ENCODE measurements at places on chromosomes 2 and 18.
A peak's percentile ranks its signal among the peaks of the same experiment; 100 is the strongest.

GRCh38 chr2:146366276-146366675 lies 1478.6 kb upstream of the ACVR2A start:
- no peak for DNase-seq

- no peak for DNase-seq
Observed at GRCh38 chr2:42036413-42036812, 11.4 kb upstream of the PKDCC start.

DNA sequence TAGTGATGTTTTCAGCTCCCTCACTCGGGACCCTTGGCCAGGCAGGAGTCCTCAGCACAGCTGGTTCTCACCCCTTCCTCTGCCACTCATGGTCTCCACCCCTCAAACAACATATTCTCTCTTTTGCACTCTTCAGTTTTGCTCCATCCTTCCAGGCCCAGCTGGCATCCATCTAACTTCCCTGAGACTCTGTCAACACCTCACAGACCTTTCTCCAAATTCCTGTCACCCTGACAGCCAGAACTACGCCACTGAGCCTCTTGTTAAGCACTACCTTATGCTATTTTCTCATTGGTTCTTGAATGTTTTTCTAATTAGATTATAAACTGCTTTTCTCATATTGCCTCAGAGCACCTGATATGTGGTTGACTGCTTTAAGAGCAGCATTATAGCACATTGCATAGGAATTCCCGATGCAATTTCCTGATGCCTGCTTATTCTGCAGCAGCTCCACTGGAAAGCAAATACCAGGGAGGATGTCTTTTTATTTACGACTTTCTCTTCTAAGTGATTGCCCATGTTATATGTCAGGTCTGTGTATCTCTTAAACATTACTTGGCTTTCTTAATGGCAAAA lies 12.4 kb upstream of the INO80C start:
- no peak for DNase-seq

- no peak for DNase-seq
Observed at GRCh38 chr2:233964581-233964980, 47.4 kb downstream of the TRPM8 start.

DNA sequence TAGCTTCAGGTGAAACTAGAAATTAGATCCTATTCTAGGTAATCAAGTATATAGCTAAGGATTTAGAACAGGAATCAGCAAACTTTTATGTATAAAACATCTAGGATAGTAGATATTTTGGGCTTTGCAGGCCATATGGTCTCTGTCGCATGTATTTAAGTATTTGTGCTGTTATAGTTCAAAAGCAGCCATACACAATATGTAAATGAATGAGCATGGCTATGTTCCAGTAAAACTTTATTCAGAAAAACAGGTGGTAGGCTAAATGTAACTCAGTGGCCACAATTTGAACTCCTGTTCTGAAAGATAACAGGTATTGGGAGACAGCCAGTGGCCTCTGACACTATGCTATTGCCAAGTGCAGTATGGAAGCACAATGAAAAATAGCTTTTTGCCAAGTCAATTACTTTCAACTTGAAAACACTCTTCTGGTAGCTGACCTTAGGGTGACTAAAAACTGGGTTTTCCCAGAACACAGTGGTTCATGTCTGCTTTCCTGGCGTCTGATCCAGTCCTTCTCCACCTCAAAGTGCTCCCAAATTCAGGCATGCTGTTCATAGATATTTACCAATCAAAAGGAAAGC lies 304.7 kb upstream of the SYT4 start:
- DNase-seq: no peak

- DNase-seq: no peak
Observed at GRCh38 chr2:150931451-150931850, 330.2 kb downstream of the RBM43 start.

- DNase-seq: no peak
Observed at GRCh38 chr2:120879431-120880295, 144.0 kb downstream of the GLI2 start.

DNA sequence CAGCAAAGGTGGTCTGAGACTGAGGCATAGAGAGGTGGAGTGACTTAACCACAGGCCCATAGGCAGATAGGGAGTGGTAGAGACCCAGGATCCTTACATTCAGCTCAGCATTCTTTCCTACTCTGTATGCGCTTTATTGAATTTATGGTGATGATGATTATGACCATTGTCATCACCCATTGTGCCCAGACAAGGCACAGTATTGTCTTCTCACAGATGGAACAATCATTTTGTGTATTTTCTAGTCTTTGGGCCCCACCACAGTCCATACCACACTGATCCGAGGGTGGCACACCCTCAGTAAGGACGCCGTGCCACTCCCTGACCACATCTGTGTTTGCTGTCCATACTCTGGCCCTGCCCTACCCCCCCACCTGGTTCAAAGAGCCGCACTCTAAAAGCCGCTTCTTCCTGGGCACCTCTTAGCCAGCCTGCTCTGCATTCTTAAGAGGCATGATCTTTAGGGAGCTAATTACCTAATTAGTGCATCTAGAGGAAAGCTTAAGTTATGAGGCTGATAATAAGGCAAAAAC lies 179.6 kb upstream of the SMAD2 start:
- DNase-seq: no peak

- no peak for DNase-seq
Observed at GRCh38 chr2:96522304-96523203, 14.0 kb upstream of the ARID5A start.

DNA sequence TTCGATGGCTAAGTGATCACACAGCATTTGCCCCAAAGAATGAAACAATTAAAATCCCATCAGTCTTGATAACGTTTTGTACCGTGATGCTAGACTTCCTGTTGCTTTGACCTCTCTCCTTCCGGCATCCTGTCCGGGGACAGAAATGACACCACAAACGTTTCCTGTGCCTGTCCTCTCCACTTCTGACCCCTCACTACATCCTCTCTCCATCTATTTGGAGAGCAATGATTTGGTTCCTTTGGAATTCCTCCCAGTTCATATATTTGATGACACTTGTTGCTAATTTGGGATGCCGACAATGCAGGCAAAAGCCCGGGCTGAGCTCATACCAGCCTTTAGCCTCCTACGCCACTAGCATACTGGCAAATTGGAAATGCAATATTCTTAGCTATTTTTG lies 151.2 kb upstream of the CCDC68 start:
- DNase-seq: no peak

- DNase-seq: no peak
Observed at GRCh38 chr2:173053043-173053699, 22.5 kb upstream of the MAP3K20 start.

- DNase-seq: peak; percentile 54
Observed at GRCh38 chr2:68715353-68716041, 19.1 kb upstream of the ARHGAP25 start.

DNA sequence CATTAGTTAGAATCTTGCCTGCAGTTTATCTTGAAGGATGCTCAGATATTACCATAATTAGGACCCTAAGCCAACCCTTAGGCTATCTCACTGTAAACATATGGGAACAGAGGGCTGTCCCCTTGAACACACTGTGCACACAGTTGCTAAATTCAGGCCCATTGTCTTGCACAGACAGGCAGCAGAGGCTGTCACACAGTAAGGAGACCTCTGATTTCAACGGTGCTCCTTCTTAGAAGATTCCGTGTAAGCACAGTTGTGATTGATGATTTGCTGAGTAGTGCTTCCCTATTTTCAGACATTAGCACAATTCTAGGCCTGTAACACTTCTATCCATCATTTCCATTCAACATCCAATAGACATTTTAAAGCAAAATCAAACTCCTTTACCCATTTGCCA lies 108.0 kb downstream of the RNF152 start:
- no peak for DNase-seq

DNA sequence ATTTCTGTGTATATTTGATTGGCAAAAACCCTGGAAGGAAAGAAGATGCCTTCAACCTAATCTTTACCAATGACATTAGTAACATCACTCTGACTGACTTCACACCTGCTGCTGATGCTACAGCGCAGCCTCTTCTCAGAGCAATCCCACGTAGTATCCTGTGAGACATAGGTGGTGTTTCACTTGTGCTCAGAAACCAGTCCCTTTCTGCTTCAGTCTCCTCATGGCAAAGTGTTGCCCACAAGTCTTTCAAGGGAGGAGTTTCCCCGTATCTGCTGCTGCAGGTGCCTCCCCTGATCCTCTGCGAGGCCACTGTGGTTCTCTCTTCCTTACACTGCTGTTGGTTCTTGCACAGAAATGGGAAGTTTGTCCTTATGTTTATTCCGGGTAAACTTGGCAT lies 433.2 kb upstream of the TNP1 start:
- DNase-seq: no peak

GRCh38 chr2:126536605-126537200 lies 119.3 kb upstream of the GYPC start:
- DNase-seq: no peak

DNA sequence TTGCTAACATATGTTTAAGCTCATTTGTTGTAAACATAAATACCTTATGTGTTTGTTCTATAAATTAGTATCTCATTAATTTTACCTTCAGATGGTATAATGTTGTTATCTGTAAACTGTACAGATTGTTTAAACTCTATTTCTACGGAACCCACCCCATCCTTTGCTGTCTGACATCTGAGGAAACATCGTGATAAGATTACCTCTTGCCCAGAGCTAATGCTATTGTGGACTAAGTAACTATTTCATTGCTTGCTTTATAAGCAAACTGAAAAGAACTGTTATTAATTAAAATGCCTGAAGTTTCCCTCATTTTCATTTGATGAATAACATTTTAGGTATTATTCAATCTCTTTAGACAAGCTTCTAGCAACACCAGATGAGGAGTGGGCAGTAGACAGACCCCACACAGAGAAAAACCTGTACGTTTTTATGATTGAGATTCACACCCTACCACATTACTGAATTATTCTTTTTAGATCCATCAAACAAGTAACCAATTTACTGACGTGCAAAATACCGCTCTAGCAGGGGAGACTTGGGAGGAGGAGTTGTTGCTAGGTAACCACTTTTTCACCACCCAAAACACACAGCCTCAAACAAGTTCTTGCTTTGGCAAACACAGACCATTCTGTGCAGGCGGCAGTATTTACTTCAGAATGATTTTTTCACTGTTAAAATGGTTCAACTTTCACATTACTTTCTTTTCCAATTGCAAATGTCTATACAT lies 1.9 kb upstream of the SYT4 start:
- peak; percentile 1 for DNase-seq

- DNase-seq: no peak
Observed at GRCh38 chr2:171347591-171348032, 86.2 kb downstream of the METTL8 start.

DNA sequence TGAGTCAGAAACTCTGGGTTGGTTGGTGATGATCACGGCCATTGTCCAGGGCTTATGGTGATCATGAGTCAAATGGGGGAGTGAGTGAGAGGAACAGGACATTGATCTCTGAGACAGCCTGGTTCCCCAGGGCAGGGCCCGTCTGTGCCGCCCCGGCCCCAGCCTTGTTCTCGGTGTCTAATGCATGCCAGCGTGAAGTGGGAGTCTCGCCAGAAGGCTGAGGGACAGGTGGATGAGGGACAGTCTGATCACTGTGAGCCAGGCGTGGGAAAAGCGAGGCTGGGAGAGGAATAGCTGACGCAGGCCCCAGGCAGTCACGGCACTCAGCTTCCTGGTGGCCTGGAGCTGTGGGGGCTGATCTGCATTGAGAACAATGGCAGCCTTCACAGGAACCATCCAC lies 208.3 kb upstream of the HDAC4 start:
- no peak for DNase-seq

DNA sequence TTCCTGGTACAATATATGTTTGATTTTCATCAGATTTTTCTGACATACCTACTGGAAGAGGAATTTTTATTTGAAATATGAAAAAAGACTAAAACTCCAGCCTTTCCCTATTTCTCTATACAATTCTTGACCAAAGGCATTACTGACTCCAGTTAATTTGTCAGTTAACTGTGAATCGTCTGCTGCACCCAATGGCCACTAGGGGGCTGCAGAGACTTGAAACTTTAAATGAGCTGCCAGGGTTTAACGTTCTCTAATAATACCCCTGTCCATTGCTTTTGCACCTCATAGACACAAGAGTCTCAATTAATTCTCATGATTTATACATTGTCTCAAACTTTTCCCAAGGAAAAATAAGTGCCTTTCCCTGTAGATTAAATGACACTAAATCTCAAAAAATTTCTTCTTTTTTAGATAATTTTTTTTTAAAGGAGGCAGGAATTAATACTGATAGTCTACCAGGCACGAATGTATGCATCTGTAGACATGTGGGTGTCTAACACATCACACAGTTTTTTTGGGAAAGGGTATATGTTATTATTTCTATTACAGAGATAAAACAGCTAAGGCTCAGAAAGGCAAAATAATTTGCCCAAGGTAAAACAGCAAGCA lies 1.8 kb upstream of the ALK start:
- peak; percentile 43 for DNase-seq
